ENCODE measurements at places on chromosomes 12 and 14.

DNA sequence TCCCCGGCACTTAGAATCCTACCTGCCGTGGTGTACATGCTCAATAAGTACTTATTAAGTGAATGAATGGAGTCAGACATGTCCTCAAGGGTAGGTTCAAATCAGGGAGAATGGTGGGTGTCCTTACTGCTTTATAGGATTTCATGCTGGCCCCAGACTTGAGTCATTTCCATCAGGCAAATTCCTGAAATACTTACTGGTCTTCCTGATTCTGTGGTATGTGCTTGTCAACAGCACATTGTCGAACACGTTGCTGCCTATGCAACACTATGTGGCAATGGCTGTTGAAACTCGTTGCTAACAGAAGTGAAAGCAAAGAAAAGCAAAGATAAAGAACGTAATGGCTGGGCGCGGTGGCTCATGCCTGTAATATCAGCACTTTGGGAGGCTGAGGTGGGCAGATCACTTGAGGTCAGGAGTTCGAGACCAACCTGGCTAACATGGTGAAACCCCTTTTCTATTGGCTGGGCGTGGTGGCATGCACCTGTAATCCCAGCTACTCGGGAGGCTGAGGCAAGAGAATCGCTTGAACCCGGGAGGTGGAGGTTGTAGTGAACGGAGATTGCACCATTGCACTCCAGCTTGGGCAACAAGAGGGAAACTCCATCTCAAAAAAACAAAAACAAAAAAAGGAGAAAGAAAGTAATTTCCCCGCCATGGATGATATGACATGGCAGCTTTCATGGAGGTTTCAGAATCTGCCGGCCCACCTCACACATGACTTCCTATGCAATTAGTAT, 214.9 kb downstream of the ZFP36L1 start:
- no peak overlapping the region for H3K4me3 ChIP-seq
- no peak overlapping the region for H3K27ac ChIP-seq
- no peak for DNase-seq
- H3K4me1 ChIP-seq, result no peaks in the 10 kb centered on the region
- H3K27me3 ChIP-seq, result no peaks in the 10 kb centered on the region

DNA sequence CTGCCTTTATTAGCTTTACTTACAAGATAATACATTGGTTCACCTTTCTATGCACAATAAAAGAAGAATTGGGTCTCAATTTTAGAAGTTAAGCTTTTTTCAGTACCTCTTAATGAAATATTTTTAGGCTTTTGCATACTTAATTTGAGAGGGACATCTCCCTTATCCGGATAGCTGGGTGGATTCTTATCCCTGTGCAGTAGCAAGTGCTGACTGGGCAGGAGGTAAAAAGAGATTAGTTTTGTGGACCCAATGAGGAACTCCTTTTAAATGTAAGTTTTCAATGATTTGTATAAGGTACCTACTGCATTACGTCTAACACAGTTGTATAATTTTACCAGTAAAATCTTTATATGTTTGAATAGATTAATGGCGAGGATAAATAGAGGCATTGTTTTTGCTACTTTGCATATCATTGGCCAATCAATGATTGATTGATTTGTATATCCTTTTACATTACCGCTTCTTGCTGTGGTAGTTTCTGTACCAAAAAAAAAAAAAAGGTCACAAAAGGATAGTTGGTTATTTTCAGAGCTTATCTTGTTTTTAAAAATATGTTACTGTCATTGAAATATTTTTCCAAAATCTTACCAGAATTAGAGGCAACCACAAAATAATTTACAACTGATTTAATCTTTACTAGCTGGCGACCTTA, 2.2 kb downstream of the CPSF6 start:
- H3K4me1 ChIP-seq, result peaks cover 36% of the 10 kb centered on the region
- DNase-seq, result no peak
- no peaks in the 10 kb centered on the region for H3K36me3 ChIP-seq
- H3K27ac ChIP-seq, result no peak overlapping the region

GRCh38 chr14:59695198-59695597, 118.6 kb upstream of the CCDC175 start:
- DNase-seq, result no peak
- no peak overlapping the region for H3K4me3 ChIP-seq
- no peak overlapping the region for H3K27ac ChIP-seq
- H3K36me3 ChIP-seq, result no peaks in the 10 kb centered on the region
- no peaks in the 10 kb centered on the region for H3K27me3 ChIP-seq

DNA sequence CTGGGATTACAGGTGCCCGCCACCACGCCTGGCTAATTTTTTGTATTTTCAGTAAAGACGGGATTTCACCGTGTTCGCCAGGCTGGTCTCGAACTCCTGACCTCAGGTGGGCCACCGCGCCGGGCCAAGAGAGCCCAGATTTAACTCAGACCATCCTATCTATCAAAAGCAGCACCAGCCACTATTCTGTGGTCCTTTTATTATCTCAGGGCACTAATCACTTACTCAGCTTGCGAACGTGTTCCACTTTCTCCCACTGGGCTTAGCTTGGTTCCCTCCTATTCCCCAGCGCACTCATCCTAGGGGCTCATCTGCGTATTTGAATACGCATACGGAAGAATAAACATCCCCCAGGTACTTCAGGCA, 16.2 kb upstream of the AACS start:
- no peak for DNase-seq
- peak overlapping the region; percentile 10 for H3K27ac ChIP-seq
- no peaks in the 10 kb centered on the region for H3K36me3 ChIP-seq
- H3K4me3 ChIP-seq, result peak overlapping the region; percentile 56
- H3K4me1 ChIP-seq, result no peaks in the 10 kb centered on the region

GRCh38 chr12:28121899-28122655, 68.2 kb upstream of the CCDC91 start:
- no peaks in the 10 kb centered on the region for H3K27me3 ChIP-seq
- no peak overlapping the region for H3K27ac ChIP-seq
- no peak for DNase-seq
- H3K36me3 ChIP-seq, result no peaks in the 10 kb centered on the region
- H3K4me3 ChIP-seq, result no peak overlapping the region

DNA sequence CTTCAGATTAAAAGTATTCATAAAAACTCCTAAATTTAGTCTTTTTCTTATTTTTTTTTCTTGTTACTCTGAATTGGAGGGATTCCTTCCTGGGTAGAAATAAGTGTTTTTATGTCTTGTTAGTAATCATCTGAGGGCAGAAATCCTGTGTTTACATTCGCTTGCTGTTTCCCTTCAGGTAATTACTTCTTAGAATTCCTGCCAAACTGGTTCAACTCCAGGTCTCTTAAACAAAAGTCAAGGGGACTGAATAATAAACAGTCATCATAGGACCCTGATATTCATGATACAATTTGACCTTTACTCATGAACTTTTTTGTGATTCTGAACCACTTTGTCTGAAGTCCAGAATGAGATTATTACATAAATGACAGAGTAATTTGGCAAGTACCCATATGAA, 843.9 kb downstream of the FLRT2 start:
- no peak overlapping the region for H3K27ac ChIP-seq
- no peaks in the 10 kb centered on the region for H3K4me1 ChIP-seq
- no peaks in the 10 kb centered on the region for H3K36me3 ChIP-seq

- DNase-seq, result no peak
- no peak overlapping the region for H3K4me3 ChIP-seq
- no peaks in the 10 kb centered on the region for H3K4me1 ChIP-seq
- no peaks in the 10 kb centered on the region for H3K36me3 ChIP-seq
These were observed 109.0 kb upstream of the ATP2B1 start for GRCh38 chr12:89817501-89818226.

GRCh38 chr12:40643506-40643905, 48.7 kb upstream of the CNTN1 start:
- DNase-seq, result no peak
- no peaks in the 10 kb centered on the region for H3K4me1 ChIP-seq
- H3K27ac ChIP-seq, result no peak overlapping the region
- H3K36me3 ChIP-seq, result no peaks in the 10 kb centered on the region
- H3K27me3 ChIP-seq, result no peaks in the 10 kb centered on the region
- no peak overlapping the region for H3K4me3 ChIP-seq

DNA sequence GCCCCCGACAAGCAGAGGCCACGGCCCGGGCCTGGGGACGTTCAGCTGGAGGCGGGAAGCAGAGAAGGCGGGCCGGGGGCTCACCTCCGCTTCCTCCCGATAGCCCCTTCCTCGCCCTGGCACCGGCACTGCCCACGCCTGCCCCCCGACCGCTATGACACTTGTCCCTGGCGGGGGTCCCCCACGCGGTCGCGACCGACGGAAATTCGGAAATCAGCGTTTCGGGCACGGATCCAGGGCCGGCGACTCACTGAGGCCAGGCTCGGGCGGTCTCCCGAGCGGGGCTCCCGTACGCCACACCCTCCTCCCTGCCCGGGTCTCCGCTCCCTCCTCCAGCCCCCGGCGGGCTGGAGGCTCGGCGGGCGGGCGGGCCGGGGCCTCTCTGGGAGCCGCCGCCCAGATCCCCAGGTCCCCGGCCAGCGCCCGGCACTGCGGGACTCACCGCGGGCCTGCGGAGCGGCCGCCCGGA, 581 bp downstream of the PITPNM2 start:
- DNase-seq, result no peak
- no peaks in the 10 kb centered on the region for H3K27me3 ChIP-seq
- no peaks in the 10 kb centered on the region for H3K36me3 ChIP-seq
- peaks cover 14% of the 10 kb centered on the region for H3K4me1 ChIP-seq

- DNase-seq, result no peak
- H3K36me3 ChIP-seq, result no peaks in the 10 kb centered on the region
- peaks cover 61% of the 10 kb centered on the region for H3K27me3 ChIP-seq
- H3K4me1 ChIP-seq, result peaks cover 31% of the 10 kb centered on the region
- H3K4me3 ChIP-seq, result no peak overlapping the region
These were observed 1.2 kb upstream of the SIX1 start for GRCh38 chr14:60650373-60650961.

- peaks cover 2% of the 10 kb centered on the region for H3K27me3 ChIP-seq
- no peaks in the 10 kb centered on the region for H3K36me3 ChIP-seq
- no peaks in the 10 kb centered on the region for H3K4me1 ChIP-seq
- no peak for DNase-seq
- no peak overlapping the region for H3K4me3 ChIP-seq
- no peak overlapping the region for H3K27ac ChIP-seq
These were observed 16.1 kb upstream of the NUAK1 start for GRCh38 chr12:106154751-106155273.

GRCh38 chr14:52048641-52049204, 20.1 kb downstream of the NID2 start:
- H3K4me1 ChIP-seq, result no peaks in the 10 kb centered on the region
- H3K27ac ChIP-seq, result no peak overlapping the region
- H3K36me3 ChIP-seq, result no peaks in the 10 kb centered on the region
- no peaks in the 10 kb centered on the region for H3K27me3 ChIP-seq

DNA sequence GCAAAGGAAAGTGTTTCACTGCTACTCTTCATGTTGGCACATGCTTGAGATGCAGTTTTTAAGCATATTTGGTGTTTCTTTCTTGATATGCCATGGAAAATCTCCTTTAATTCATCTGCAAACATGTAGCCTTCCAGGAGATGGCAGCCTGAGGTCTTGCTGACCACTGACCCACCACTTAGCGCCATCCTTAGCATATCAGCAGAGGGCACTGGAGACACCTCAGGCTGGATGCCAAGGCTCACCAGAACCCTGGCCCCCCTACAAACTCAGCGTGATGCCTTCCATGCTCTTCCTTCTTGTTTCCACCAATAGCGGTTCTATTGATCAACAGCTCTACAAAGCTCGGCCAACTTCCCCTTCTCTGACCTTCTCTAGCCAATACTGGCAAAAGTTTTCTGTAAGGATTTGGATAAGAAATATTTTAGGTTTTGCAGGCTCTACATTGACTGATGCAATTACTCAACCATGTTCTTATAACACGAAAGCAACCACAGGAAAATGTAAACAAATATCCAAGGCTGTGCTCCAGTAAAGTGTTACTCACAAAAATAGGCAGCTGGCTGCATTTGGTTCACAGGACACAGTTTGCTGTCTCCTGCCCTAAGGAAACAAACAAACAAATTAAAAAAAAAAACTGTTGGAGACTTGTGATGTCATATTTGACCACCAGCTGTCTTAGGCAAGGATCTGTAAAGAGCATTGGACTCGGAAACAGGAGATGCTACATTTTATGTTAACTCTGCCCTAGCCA, 209.7 kb downstream of the SLC15A4 start:
- H3K27ac ChIP-seq, result no peak overlapping the region
- H3K36me3 ChIP-seq, result no peaks in the 10 kb centered on the region

- no peak overlapping the region for H3K27ac ChIP-seq
- H3K4me1 ChIP-seq, result no peaks in the 10 kb centered on the region
- no peaks in the 10 kb centered on the region for H3K36me3 ChIP-seq
- no peaks in the 10 kb centered on the region for H3K27me3 ChIP-seq
These were observed 404.7 kb downstream of the MDGA2 start for GRCh38 chr14:47270715-47271114.

GRCh38 chr14:106831322-106831720, 1304.9 kb downstream of the TMEM121 start:
- H3K4me3 ChIP-seq, result no peak overlapping the region
- no peaks in the 10 kb centered on the region for H3K36me3 ChIP-seq
- H3K4me1 ChIP-seq, result no peaks in the 10 kb centered on the region
- peak; percentile 23 for DNase-seq
- no peak overlapping the region for H3K27ac ChIP-seq

DNA sequence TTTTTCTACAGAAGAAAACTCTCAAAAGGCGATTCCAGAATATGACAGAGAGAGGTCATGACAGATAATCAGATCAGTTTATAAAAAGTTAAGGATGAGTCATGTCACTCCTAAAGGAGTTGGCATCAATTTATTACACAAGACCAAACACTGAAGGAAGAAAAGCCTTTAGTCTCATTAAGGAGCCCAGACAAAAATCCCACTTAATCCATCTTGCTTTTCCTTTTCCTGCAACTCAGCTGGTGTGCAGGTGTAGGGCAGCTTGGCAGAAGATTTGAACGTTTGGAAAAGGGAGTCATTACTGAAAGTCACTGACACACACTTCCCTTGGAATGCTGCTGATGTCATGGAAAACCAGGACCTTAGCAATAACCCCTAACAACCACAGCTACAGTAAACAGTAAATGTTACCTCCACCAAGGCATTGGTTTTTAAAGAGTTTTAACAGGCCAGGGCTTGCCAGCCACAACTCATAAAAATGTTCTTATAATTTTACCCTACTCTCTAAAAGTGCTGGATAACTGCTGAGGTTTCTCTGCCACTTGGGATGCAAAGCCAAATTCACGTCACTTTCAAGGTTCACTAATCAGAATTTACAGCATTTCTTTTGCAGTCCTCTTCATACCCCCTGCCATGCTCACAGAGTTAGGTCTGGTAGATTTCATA, 320.6 kb downstream of the RAD51B start:
- no peaks in the 10 kb centered on the region for H3K27me3 ChIP-seq
- no peak for DNase-seq
- no peak overlapping the region for H3K27ac ChIP-seq
- no peaks in the 10 kb centered on the region for H3K36me3 ChIP-seq
- no peak overlapping the region for H3K4me3 ChIP-seq
- peaks cover 5% of the 10 kb centered on the region for H3K4me1 ChIP-seq

- no peak overlapping the region for H3K4me3 ChIP-seq
- no peaks in the 10 kb centered on the region for H3K36me3 ChIP-seq
- H3K27me3 ChIP-seq, result no peaks in the 10 kb centered on the region
- no peak for DNase-seq
- H3K27ac ChIP-seq, result no peak overlapping the region
- no peaks in the 10 kb centered on the region for H3K4me1 ChIP-seq
These were observed 26.4 kb upstream of the STAB2 start for GRCh38 chr12:103560604-103561101.

GRCh38 chr14:62696331-62696924, 348.8 kb downstream of the KCNH5 start:
- H3K4me3 ChIP-seq, result no peak overlapping the region
- no peak overlapping the region for H3K27ac ChIP-seq
- no peaks in the 10 kb centered on the region for H3K27me3 ChIP-seq
- DNase-seq, result no peak
- no peaks in the 10 kb centered on the region for H3K4me1 ChIP-seq

Measured in effector memory CD4-positive, alpha-beta T cell (primary cell).